ENCODE measurements at places on chromosomes 6 and 20.
A peak's percentile ranks its signal among the peaks of the same experiment; 100 is the strongest.

- no peak for DNase-seq
Observed at GRCh38 chr6:134983823-134984222, 33.9 kb upstream of the ALDH8A1 start.

DNA sequence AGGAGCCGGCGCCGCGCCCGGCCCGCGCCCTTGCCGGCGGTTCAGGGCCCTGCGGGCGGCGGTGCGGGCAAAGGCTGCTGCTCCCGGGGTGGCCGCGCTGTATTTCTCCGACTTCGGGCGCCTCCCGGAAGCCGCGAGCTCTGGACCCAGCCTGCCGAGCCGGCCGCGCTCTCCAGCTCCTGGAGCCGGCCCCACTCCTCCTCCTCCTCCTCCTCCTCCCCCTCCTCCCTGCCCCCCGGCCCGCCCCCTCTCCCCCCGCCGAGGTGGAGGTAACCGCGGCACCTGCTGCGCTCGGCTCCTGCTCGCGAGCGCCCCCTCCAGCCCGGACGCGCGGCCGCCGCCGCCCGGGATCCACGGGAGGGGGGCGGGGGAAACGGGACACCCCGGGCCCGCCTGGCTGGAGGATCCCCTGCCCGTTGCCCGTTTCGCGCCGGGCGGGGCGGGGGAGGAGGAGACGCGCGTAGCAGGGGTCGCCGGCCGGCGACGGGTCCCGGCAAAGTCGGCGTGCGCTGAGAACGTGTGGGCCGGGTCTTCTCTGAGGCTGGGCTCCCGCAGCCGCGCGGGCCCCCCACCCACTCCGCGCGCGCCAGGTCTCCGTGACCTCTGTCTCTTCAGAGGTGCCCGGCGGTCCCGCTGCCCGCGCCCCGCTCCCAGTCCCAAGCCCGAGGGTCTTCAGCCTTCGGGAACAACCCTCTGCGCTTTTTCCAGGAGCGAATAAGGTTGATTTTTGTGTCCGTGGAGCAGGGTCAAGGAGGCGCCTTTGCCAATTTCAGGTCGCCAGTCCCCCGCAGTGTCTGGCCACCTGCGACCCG lies at the start of gene SLC22A23:
SLC22A23 (minus strand) TSS at position 153 of the 812 bp plus-strand sequence. CDS start 491 bp downstream, outside the sequence.
- peak; percentile 48 for DNase-seq

GRCh38 chr6:52351879-52352238 lies 10.1 kb upstream of the PAQR8 start:
- no peak for DNase-seq

- DNase-seq: no peak
Observed at GRCh38 chr6:119060255-119060907, 18.1 kb downstream of the FAM184A start.
